NCI-H1105 treated with DMSO at 0.1 percent for 48 hours (cell line): ENCODE measurements at places on chromosomes 3 and 15.
A peak's percentile ranks its signal among the peaks of the same experiment; 100 is the strongest.

DNA sequence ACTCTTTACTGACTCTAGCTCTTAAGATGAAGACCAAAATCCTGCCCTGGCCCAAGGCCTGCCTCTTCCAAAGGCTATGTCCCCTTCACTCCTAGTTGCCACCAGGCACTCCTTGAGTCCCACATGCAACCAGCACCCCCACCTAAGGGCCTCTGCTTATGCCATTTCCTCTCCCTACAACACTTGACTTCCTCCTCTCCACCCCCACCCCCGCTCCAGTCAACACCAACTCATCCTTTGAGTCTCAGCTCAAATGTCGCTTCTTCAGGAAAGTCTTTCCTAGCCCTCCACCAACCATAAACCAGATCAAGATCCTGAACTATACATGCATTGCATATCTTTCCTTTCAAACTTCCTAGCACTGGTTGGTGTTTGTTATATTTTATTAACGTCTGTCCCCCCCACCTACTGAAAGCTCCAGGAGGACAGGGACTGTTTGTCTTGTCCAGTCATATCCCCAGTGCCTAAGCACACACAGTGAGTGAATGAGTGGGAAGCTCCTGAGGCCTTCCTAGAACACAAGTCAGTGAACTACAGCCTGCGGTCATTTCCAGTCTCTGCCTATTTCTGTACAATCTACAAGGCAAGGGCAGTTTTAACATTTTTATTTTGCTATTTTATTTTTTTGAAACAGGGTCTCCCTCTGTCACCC is 7.3 kb downstream of the TBC1D2B start:
- DNase-seq = no peak

DNA sequence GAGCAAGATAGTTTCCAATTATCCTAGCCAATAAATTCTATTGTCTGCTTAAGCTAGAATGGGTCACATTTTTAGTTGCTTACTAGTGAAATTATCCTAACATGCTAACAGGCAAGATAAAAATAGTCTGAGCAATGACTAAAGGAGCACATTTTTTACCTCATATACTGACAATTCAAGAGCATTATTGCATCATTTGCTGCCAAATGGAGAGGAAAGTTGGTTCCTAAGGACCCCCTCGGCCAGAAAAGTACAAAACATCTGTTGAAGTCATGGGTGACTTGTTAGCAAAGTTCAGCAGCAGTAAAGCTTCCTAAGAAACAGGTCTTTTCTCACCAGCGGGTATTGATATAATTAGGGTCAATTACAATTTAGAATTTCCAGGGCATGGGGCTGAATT is 1001.0 kb downstream of the FHIT start:
- DNase-seq = no peak

DNA sequence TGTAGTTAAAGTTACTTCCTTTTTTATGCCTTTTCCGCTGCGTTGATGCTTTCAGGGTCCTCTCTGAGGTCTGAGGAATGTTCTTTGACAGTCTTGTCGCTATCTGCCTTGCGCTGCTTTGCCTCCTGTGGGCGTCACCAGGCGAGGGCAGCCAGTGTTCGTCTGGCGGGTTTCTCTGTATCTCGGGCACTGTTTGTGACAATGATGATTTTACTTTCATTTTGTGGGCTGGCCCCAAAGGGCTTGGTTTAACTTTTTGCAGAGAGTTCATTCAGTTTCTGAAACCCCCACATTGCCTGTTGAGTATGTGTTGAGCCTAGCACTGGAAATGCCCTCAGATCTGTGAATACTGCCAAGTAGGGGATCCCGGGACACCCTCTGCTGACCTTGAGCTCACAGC is 24.6 kb upstream of the SACM1L start:
- DNase-seq = no peak

DNA sequence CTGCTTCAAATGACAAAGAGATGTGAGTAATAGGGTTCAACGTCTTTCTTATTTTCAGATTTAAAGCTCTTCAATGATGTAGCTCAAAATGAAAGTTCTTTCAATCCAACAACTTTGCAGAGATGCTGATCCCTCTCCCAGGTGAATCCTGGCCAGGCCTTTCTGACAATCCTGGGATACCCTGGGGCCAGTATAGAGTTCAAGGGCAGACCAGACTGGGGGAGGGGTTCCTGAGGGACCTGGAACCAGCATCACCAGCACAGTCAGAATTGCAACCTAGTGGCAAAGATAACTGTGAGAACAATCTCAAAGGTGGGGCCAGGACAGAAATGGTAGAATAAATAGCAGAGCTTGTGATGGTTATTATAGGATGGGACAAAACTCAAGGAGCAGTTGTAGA is 19.7 kb upstream of the NCK1 start:
- no peak for DNase-seq

- DNase-seq = peak; percentile 43
These were observed 777 bp downstream of the LOXL1 start for GRCh38 chr15:73927003-73927475.
